ENCODE measurements at places on chromosomes 1 and 21.
A peak's percentile ranks its signal among the peaks of the same experiment; 100 is the strongest.

GRCh38 chr1:161987872-161988271, 35.8 kb downstream of the OLFML2B start:
- no peak for DNase-seq

GRCh38 chr1:98367426-98367825, 294.1 kb upstream of the SNX7 start:
- no peak for DNase-seq

DNA sequence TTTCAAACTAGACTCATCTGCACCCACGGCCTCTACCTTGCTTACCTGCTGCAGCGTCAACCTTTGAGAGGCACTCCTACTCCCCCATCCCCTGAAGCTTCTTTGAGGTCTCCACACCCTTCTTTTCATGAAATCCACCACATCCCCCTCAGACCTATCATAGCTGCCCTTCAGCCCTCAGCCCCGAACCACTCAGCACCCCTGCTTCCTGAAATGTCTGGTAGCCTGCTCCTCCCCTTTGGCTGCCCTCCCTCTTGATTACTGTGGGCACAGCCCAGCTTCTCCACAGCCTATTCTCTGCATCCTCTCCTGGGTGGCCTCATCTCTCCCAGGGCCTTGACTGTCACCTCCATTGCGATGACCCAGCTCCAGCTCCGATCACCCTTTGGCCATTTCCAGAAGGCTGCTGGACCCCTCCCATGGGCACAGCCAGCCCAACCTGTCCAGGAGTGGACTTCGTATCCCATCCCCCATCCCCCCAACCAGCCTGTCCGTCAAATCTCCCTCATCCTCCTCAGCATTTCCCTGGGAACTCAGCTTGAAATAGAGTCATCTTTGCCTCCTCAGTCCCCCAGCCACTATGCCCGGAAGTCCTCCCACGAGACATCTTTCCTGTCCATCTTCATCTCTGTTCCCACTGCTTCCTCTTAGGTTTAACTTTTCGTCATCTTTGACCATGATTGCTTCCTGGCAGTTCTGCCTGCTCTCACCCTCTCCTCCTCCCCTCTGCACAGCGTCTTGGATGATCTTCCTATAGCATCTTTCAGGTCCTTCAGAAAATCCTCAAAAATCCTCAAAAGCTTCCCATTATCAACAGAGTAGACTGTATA, 6.1 kb upstream of the ADORA1 start:
- no peak for DNase-seq

- DNase-seq: no peak
Measured at GRCh38 chr1:101181930-101182329, 54.9 kb upstream of the S1PR1 start.

DNA sequence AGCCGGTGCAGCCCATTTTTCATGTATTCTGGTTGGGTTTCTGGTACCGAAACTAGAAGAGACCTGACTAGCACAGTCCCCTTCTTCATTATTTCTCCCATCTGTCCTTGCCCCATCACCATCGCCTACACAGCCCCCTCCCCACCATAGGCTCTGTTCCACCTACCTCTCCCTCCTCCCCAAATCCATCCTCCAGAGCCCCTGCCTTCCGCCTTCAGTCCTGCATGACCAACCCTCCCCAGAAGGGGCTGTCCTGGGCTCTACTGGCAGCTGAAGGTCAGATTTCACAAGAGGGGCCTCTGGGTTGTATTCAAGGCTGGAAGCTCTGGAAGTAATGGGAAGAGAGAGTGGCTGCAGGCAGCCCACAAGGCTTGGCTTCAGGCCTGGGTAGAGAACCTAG, 55.2 kb downstream of the SDC3 start:
- no peak for DNase-seq

DNA sequence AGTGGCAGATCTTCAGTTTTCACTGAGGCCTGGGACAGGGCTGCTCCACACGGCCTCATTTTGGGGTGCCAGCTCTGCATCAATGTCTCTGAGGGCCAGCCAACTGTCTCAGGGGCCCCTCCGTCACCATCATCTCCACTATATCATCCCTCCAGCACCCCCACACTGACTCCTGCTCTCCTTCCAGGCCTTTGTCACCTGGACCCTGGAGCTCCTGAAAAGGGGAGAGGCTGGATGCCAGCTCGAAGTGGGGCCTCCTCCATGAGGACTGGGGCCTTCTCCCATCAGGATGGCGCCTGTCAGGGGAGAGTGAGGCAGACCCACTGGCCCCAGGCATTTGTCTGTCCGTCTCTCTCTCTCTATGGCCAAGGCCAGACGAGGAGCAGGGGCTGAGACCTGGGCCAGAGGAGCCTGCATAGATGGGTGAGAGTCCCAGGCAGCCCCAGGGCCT, 44.7 kb upstream of the LRP8 start:
- DNase-seq: no peak

DNA sequence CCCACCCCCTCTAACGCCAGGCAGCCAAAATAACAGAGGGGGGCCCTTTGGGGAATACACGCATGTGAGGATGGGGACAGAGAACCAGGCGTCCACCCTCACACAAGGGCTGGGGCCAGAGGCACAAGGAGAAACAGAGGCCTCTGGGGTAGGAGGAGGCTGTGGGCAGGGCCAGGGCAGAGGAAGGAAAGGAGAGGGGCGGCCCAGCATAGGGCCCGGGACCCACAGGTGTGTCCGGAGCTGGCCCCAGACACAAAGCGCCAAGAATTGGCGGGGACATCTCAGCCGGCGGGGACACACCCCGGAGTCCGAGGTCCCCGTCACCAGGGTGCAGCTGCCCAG, 6.7 kb downstream of the PLEKHG5 start:
- no peak for DNase-seq

DNA sequence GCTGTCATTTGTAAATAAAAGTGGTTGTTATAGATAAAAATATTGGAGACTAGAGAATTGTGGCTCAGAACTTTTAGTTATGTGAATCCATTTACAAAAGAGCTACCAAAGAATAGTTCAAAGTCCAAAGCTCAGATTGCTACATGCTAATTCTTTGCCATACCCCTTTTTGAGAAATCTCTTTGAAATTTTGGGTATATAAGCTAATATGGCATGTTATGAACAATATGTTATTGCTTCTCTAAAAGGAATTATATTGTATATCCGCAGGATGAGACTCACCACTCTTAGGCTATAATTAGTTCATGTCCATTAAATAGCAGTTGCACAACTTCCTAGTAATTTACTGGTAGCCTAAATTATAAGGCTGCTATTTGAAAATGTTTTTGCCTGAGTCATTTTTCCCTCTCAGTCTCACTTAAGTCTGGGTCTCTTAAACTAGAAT, 178.0 kb downstream of the ZNF281 start:
- no peak for DNase-seq

DNA sequence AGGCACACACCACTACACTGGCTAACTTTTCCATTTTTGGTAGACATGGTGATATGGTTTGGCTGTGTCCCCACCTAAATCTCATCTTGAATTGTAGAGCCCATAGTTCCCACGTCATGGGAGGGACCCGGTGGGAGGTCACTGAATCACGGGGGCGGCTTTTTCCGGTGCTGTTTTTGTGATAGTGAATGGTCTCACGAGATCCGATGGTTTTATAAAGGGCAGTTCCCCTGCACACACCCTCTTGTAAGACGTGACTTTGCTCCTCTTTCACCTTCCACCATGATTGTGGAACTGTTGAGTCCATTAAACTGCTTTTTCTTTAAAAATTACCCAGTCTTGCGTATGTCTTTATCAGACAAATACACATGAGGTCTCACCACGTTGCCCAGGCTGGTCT, 1.3 kb upstream of the FTCD start:
- no peak for DNase-seq

- DNase-seq: peak; percentile 36
Measured at GRCh38 chr1:220776720-220777326, 9.9 kb upstream of the MTARC1 start.

- DNase-seq: no peak
Measured at GRCh38 chr21:44521928-44522752, 17.9 kb downstream of the KRTAP10-1 start.

DNA sequence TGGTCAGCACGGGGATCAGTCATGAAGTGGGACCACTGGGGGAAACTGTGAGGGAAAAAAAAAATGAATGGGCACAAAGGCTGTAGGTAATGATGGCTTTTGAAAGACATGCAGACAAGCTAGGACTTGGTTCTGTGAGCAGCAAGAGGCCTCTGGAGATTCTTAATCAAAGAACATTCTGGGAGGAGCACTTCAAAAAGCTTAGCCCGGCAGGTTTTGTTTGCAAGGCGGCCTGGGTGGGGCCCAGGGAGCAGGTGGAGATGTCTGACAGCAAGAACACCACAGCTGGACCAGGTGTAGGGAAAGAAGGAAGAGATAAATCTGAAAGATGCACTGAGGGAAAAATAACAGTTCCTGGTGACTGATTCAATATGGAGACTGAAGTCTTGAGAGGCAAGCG, 6.0 kb downstream of the TEX35 start:
- DNase-seq: no peak
